Caki2 (cell line): ENCODE measurements at places on chromosomes 6 and 20. TPM values are rescaled to one million over a fixed set of nuclear protein-coding genes. Genes with fewer than 3 reads are reported as not detected.

GRCh38 chr6:116330511-116330910, 40.2 kb upstream of the DSE start:
- no peak for DNase-seq

Gene MEP1A
- total RNA-seq: not detected in 2 replicates

GRCh38 chr20:57742507-57743181, 32.8 kb upstream of the PMEPA1 start:
- no peak for DNase-seq

Gene GLP1R
- total RNA-seq: not detected in 2 replicates

Gene CCN6
- not detected in 2 replicates for total RNA-seq

- no peak for DNase-seq
Observed at GRCh38 chr20:63896264-63897105, 1.6 kb downstream of the DNAJC5 start.

- no peak for DNase-seq
Observed at GRCh38 chr20:57787151-57787989, 77.6 kb upstream of the PMEPA1 start.

DNA sequence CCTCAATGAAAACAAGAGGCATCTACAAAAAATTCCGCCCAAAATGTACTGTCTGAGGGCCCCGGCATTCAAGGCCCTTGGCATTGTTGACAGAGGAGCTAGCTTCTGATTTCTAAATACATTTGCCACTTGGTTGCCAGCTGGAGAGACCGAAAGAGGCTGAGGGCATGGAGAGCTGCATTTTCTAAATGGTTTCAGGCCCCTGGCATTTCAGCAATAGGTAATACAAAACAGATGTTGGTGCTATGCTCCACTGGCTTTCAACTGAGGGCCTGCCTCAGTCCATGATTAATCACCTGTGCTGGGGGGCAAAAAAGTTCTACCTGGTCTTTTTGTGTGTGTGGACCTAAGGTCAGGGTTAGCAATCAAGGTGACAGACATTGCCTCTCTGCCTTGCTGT, 79.5 kb upstream of the ISM1 start:
- DNase-seq: no peak

Gene MAFB
- total RNA-seq: 0.03 TPM in 1 of 2 replicates, not detected in the other

- DNase-seq: no peak
Observed at GRCh38 chr20:2658414-2659354, 5.3 kb downstream of the IDH3B start.

DNA sequence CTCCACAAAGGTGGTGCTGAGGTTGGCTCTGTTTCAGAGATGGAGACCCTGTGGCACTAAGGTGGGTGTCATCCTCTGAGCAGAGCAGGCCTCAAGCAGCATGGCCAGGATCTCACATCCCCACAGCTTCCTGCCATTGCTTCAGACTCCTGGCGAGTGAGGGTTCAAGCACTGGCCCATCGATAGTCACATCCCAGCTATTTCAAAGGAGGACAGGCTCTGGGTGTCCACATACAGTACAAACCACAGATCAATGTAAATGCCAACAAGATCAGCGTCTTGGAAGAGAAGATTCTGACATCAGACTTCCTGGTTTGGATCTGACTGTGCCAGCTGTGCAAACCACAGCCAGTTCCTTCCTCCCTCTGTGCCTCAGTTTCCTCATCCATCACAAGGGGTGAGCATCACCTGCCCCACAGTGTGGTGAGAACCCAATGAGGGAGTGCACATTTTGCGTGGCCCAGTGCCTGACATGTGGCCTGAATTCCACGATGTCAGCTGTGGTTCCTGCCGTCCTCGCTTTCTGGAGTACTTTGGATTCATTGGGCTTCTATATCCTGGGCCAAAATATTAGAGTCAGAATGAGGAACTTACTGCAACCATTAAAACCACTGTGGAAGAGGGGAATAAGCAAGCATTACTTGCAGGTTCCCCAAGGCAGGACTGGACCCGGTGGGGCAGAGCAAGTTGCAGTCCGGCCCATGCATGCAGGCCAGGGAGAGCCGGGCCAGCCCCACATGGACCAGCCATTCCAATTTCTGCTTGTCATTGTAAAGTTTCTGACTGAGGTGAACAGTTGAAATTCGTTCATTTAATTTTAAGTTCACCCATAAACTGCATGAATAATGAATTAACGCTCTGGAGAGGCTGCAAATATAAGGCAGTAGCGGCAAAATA, 236.0 kb downstream of the TTLL2 start:
- no peak for DNase-seq

Gene SLC22A1
- not detected in 2 replicates for total RNA-seq

DNA sequence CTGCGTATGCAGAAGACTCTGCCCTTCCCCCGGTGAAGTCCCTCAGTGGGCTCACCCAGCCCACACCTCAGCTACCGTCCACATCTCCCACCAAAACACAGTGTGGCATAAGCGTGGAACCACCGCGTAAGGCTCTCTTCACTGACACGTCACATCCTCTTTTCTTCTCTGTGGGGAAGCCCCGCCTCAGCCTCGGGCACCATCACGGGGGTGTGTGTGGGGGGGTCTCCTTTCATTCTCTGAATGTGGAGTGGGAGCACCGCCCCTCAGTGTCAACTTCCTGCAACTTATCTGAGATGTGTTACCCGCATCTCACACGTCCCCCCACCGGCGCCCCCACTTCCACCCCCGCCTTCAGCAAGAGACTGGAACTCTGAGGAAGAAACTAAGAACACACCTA, 388.4 kb upstream of the JARID2 start:
- DNase-seq: no peak

- no peak for DNase-seq
Observed at GRCh38 chr6:66655420-66655819, 948.4 kb upstream of the EYS start.

- DNase-seq: no peak
Observed at GRCh38 chr6:33190504-33191107, 1.7 kb downstream of the COL11A2 start.

DNA sequence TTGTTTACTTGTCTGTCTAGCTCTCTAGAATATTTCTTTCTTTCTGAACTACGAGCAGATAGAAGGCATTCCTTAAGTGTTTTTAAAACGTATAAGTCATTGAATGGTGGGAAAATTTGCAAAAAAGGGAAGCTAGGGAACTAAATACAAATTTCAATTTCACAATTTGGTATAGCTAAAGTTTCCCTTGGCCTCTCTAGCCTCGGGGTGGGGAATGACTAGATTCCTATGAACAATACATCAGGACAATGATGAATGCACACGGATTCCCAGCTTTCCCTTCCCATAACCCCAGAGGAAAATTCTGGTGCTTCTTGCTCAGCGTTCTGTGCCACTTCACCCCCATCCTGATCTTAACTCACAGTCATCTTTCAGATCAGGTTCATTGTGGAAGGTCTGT, 113.3 kb upstream of the ASF1A start:
- DNase-seq: no peak

Gene FRMD1
- not detected in 2 replicates for total RNA-seq

DNA sequence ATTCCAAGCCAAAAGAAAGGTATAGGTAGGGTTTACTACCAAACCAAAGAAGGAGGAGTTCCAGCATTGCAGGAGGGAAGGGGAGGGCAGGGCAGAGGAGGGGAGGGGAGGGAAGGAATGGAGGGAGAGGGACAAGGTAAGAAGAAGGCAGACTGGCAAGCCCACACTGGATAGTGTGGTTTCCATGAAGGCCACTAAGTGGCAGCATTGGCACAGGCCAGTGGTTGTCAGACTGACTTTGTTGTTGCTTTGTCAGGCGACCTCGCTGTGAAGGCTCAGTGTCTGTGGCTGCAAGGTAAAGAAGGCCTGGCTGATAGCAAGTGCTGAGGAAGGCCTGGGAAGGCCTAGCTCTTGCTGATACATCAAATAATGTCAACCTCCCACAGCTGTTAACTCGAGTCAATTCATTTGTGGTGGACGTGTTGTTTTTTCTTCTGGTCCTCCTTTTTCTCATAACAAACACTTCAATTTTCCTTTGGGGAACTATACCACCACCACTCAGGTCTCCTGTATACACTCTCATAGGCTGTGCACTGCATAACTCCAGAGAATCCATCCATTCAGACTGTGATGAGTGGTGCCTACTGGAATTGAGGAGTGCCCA, 7.7 kb upstream of the ZNF334 start:
- peak; percentile 46 for DNase-seq

DNA sequence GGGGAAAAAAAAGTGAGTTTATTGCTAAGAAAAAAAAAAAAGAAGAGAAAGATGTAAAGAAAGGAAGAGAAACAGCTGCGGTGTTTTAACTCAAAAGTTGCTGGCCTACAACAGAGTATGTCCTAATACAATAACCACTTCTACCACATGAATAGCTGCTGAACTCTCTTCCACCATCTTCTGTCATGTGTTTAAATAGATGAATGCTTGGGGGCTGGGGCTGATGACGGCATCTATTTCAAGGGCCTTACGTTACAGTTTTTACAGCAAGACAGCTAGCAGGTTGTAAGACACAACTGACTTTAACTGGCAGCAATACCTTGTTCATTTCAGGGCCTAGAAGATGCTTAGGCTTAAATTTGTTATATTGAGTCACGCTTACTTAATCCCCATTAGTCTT, 50.4 kb downstream of the MAP3K7 start:
- no peak for DNase-seq

- no peak for DNase-seq
Observed at GRCh38 chr6:34798057-34798456, 6.2 kb downstream of the BLTP3A start.

DNA sequence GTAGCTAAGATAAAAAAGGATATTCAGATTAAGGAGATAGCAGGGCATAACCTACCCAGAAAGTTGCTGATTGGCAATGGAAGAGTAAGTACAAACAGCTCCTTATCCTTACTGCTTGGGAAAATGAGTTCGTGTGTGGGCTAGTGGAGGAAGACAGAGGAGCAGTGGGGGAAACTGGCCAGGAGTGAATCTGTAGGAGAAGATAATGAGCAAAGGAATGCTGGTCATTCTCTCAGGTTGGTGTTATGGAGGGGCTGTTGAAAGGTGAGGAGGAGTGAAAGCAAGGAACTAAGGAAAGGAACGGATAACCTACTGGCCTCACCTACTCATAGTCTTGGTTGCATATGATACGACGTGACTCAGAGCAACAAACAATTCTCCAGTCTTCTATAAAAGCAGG, 7.3 kb upstream of the GJB7 start:
- DNase-seq: no peak

- DNase-seq: no peak
Observed at GRCh38 chr6:37820718-37821079, 1.2 kb downstream of the ZFAND3 start.

DNA sequence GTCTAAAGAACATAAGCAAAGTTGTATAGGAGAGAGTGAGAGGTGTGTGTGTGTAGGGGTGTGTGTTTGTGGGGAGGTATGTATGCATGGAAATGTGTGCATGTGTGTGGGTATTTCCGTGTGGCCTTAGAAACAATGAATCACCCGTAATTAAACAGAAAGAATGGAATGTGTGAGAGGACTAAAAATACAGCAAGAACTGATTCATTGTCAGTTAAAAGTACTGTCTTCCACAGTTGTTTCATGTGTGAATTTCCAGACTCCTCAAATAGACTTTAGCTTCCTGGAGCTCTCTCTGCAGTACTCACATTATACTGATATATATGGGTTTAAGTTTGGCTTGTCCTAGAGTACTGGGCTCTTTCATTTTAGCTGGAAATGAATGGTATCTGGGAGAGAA, 145.7 kb downstream of the RIMS1 start:
- peak; percentile 40 for DNase-seq

GRCh38 chr6:44265007-44265721, at the start of gene NFKBIE:
TSS of gene NFKBIE (minus strand) at chr6:44265551. CDS start at chr6:44265346, 205 bp downstream.
- DNase-seq: peak; percentile 80

- DNase-seq: no peak
Observed at GRCh38 chr6:120681204-120681603, 653.1 kb downstream of the TBC1D32 start.

DNA sequence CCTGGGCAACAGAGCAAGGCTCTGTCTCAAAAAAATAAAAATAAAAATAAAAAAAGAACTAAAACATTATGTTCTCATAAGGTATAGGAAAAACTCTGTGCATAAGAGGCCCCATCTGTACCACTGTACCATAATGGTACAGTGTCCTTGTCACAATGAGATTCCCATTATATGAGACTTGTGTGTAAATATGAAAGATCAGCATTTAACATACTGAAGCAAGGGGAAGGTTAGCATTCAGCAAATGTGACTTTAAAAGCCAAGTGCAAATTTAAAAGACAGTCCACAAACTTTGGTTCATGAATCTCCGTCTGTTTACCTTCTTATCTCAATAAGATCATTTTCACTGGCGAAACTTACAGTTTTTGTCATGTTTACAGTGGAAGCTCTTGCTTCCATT, 16.2 kb downstream of the DSP start:
- no peak for DNase-seq

Gene ZC3H12D
- 0.30 TPM in 1 of 2 replicates, not detected in the other for total RNA-seq

Gene ID1
- 1,473 and 1,479 TPM in 2 replicates for total RNA-seq

- DNase-seq: no peak
Observed at GRCh38 chr20:60238992-60239660, 280.9 kb downstream of the CDH26 start.

Gene TMEM170B
- total RNA-seq: 0.95 and 0.96 TPM in 2 replicates

GRCh38 chr6:70325009-70325408, 22.1 kb upstream of the COL9A1 start:
- DNase-seq: no peak

- DNase-seq: no peak
Observed at GRCh38 chr20:15814360-15814759, 758.9 kb downstream of the KIF16B start.

Gene PTPRA
- total RNA-seq: 16.9 and 26.9 TPM in 2 replicates

DNA sequence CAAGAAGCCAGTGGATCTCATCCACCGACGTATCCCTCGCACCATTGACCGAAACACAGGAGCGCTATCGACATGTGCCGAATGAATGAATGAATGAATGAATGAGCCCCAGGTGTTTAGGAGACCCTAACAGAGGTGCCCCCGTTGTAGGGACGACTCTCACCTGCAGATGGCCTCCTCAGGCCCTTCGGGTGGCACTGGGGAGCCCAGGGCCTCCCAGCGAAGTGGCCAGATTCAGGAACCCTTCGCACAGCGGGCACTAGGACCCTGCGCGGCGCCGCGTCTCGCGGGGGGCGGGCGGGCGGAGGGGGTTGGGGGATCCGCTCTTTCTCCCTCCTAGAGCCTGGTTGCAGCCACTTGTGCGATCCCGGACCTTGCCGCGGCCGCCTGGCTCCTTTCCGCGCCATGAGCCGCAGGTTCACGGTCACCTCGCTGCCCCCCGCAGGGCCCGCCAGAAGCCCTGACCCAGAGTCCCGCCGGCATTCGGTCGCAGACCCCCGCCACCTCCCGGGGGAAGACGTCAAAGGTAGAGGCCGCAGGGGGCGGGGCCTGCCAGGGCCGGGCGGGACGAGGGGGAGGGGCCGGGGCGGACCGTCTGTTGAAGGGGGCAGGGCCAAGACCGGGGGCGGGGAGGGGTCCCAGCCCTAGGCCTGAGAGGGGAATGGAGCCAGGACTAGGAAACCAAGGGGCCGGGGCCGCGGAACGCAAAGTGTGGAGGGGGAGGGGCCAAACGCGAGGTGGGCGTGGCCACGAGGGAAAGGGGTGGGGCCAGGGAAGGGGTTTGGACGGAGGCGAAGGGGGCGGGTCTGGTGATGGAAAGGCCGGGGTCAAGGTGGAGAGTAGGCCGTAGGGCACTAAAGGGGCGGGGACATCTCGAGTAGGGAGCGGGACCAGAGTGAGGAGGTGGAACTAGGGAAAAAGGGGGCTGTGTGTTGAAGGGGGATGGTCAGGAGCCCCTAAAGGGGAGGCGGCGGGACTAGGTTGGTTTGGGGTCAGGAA, 7.4 kb upstream of the SLC12A5 start:
- peak; percentile 79 for DNase-seq
